ENCODE measurements at places on chromosomes 16 and 17.

DNA sequence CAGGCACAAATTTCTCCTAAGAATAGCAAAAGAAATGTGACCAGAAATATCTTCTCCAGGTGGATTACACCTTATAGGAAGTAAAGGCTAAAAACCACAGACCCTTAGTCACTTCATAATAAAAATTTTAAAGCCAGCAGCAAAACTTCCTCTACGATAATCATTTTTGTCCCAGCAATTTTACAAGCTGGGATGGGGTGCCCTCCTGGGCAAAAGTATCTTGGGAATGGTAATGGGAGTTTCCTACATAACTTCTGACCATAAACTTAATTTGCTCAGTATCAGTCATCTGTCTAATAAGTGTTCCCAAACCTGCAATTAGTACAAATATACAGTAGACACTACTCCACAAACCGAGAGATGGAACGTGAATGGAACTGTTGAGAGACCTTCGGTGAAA is 3.0 kb downstream of the PHF12 start:
- no peak for DNase-seq

DNA sequence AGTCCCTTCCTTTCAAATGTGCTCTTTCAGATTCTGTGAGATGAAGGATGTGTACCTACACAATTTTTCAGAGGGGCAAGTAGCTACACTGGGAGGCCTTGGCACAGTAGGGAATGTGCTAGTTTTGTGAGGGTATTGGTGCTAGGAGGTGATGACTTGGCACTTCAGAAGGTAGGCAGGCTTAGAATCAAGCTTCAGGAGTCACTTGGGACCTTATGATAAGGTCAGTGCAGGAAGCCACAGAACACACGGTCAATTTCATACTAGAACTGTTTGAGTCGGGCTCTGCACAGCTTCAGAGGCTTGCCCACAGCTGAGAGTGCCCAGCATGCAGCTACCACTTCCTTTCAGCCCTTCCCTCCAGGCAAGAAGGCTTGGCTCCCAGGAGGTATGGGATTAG is 6.1 kb downstream of the CMTM1 start:
- DNase-seq, result no peak

- DNase-seq, result no peak
These were observed 8.1 kb downstream of the KCNH6 start for GRCh38 chr17:63531022-63531965.

GRCh38 chr17:27521281-27522027 is 65.2 kb downstream of the KSR1 start:
- no peak for DNase-seq

DNA sequence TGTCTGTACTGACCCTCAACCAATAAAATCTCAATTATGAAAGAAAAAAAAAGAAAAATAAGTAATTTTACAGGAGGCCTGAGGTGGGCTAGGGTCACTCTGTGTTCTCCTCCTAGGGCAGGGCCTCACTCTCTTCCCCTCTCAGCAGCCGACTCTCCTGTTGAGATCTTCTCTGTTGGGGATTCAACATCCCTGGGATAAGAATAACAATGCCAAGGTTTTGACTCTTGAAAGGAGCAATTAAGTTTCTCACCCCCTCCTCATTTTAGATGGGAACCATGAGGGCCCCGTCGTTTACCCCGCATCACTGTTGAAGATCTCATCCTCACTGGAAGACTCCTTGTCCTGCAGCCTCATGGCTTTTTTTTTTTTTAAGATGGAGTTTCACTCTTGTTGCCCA is 21.5 kb upstream of the BRCA1 start:
- DNase-seq, result no peak

DNA sequence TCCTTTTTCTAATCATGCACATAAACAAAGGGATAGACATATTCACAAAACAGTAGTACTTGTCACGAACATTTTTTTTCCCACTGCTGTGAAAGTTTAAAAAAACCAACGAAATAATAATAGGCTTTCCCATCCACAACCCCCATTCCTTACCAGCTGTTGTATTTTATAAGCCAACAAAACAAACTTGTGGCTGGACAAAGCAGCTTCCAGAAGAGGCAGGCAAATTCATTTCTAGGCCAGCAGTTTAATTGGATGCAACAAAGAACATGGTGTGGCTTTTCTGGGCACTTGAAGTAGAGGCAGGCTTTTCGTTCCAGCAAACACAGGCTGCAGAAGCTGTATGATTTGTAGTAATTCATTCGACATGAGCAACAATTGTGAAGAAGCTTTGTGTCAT is 56.0 kb upstream of the FAM20A start:
- no peak for DNase-seq

DNA sequence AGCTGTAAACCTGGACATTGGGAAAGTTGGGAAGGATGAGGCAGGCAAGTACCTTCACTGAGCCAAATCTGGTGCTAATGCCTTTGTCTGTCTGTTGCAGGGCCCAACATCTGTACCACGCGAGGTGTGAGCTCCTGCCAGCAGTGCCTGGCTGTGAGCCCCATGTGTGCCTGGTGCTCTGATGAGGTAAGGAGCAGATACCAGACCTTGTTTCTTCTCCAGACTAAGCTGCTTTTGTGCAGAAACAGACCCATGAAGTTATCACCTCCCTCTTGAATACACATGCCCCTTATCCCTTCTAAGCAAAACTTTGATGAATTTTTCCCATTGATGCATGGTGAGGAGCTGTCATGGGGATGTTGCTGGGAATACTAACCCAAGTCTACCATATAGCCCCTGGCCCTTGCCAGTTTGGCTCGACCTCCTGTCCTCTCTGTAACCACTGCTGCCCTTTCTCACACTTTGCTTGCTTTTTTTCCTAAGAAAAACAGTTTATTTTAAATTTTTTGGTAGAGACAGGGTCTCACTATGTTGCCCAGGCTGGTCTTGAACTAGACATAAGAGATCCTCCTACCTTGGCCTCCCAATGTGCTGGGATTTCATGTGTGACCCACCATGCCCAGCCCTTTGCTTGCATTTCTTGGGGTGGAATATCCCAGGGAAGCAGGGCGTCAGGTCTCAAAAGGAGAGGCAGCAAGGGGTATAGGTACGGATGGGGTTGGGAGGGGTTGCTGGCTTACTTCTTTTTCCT is 20.9 kb downstream of the ITGB3 start:
- DNase-seq, result no peak

DNA sequence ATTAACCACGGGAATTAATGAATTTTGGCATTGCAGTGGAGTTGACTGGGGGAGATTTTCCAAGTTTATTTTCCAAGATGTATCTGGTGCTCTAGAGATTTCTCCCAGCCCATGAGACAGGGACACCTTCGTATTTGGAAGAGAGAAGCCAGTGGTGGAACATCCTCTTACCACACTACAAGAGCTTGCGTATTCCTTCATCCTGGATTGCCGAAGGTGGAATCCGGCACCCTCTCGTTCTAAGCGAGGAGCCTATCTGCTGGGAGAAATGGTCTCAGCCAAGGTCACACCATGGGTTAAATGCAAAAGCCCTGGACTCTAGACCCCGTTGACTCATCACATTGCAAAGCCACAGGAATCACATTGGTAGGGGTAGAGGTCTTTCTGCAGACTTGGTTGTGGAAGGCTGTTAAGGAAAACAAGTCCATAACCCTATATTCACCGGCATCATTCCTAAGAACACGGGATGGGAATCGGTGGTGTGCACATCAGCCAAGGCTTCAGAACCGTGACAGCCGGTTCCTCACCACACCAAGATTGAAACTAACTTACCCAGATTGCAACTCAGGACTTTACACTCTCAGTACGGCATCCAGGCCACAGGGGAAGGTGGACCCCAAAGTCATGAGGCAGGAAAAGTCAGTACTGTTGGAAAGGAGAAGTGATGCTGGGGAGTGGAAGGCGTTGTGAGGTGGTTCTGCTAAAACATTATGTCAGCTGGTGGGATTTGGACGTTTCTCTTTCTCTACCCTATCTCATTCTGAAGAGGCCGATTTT is 259.8 kb downstream of the CPPED1 start:
- no peak for DNase-seq

All from transverse colon (tissue), 4 donors.